ENCODE measurements at places on chromosomes 12 and 14. TPM values are rescaled to one million over a fixed set of nuclear protein-coding genes. Genes with fewer than 3 reads are reported as not detected.

DNA sequence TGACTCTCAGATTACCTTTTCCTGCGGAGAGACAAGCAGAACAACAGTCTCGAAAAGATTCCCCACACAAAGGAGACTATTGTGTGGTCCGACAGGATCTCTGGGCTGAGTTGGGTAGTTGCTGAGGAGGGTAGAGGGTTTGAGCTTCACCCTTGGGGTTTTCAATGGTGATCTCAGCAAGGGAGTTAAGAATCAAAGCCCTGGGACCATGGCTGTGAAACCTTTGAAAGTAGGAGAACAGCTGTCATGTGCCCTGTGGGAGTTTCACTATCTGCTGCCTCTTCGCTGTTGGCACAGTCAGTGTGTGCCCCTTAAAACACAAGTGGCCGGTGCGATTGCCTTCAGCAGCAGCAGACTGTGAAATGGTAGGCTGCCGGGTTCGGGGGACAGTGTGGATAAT is 14.2 kb upstream of the PLEK2 start:
- no peak for DNase-seq

- no peak for DNase-seq
These were observed 1.6 kb downstream of the PYM1 start for GRCh38 chr12:55925870-55926737.

GRCh38 chr12:65925626-65926025 is 101.3 kb downstream of the HMGA2 start:
- DNase-seq, result no peak

- no peak for DNase-seq
These were observed 74.1 kb downstream of the RIN3 start for GRCh38 chr14:92587700-92588085.

DNA sequence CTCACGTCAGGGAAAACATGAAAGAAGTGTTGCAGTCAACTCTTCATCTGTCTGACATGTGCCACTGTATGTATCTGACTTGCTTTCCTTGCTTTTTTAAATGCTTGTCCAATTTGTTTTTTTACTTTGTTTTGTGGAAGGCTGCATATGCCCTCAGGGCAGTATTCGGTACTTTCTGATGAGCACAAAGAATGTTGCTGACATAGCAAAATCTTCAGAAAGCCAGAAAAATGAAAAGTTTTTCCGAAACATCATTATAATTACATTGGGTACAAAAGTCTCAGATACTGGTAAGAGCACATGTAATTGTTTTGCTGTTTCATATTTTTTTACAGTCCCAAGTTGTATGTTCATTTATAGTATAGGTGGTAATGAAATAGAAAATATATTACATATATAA is 144.3 kb downstream of the NTS start:
- no peak for DNase-seq

- DNase-seq, result no peak
These were observed 2.8 kb upstream of the LTBP2 start for GRCh38 chr14:74614508-74615495.

GRCh38 chr14:75229661-75230139 is 48.9 kb upstream of the FOS start:
- no peak for DNase-seq

GRCh38 chr14:101457301-101457935 is 103.9 kb upstream of the DIO3 start:
- no peak for DNase-seq

DNA sequence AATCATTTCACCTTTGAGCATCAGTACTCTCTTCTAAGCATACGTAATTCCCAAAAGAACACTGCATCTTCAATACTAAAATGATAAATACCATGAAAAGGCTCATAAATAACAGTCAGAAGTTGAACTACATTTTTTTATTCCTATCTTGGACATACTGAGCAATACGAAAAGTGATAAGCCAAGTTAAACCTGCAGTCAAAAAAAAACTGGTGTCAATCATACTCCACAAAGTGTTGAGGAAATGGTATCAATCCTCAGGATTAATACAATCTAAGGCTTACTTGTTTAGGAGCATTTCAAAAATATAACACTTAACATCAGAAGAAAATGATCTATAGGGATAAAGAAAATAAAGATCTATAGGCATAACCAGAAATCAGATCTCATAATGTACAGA is 5.5 kb downstream of the BTG1 start:
- no peak for DNase-seq

DNA sequence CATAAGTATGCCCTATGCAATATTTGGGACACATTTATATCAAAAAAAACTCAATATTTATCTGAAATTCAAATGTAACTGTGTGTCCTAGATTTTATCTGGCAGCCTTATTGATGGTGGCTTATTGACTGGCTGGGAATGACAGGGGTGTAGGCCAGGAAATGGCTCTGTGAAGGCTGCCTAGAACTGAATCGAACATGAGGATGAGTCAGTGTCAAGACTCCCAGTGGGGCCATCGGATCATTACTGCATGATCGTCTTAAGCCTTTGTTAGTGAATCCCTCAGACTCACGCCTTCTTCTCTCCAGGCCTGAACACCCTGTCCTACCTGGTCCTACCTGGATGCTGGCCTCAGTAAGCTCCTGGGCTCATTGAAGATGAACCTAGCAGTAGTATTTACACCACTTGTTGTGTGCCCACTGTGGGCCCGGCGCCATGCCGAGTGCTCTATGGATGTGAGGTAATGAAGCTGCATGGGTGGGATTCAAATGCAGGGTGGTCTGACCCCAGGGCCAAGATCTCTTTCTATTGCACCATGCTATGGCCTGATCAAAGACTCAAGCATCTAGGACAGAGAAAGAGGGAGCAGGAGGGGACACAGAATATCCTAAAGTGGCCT is 21.0 kb upstream of the FAIM2 start:
- no peak for DNase-seq

GRCh38 chr12:120710805-120711296 is 593 bp downstream of the UNC119B start:
- no peak for DNase-seq

- DNase-seq, result no peak
These were observed 241.1 kb downstream of the SPTSSA start for GRCh38 chr14:34220921-34221320.

GRCh38 chr12:54795644-54796043 is 58.7 kb upstream of the MUCL1 start:
- no peak for DNase-seq

GRCh38 chr12:57762463-57762862 is 4.4 kb downstream of the CYP27B1 start:
- DNase-seq, result no peak

DNA sequence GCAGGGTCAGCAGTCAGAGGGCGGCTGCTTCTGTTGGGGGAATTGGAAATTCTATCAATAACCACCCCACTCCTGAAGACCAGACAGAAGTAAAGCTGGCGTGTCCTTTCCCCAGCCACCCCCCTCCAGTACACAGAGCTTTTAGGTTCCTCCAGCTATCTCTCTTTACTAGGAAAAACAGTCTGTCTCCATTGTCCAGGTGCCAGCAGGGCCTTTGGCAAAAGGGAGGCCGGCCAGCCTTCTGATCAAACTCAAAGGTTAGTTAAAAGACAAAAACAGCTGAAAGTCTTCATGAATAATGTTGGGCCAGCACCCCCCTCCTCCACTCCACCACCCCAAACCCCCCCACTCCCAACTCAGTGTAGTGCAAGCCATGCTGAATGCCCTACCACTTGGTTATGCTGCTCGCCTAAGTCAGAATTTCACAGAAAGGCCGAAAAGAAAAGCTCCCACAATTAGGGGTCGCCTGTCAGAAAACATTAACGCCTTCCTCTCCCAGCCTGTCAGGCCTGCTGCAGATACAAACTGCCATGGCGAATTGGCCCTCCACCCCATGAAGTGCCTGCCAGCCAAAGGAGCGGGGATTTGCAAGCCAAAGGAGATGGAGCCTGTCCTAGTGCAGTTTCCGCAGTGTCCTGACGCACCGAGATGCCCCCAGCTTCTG is 8.9 kb downstream of the ASCL1 start:
- DNase-seq, result no peak

- DNase-seq, result no peak
These were observed 15.5 kb downstream of the SINHCAF start for GRCh38 chr12:31310488-31310887.

DNA sequence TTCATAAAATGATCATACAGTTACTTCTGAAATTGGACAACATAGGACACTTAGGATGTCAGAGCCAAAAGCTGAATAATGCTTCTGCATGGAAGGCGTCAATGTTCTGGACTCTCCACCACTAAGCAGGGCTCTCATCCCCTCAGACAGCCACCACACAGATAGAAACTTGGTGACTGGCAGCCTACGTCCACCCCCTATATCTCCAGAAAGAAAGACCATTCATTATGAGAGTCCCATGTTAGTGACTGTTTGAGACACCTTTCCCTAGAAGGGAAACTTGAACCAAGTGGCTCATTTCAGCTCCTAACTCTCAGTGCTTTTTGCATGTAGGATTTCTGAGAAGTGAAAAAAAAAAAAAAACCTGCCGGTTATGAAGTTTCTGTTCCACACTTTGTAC is 251.0 kb upstream of the FKBP4 start:
- no peak for DNase-seq

GRCh38 chr14:71539650-71540285 is 392.5 kb upstream of the RGS6 start:
- DNase-seq, result no peak

DNA sequence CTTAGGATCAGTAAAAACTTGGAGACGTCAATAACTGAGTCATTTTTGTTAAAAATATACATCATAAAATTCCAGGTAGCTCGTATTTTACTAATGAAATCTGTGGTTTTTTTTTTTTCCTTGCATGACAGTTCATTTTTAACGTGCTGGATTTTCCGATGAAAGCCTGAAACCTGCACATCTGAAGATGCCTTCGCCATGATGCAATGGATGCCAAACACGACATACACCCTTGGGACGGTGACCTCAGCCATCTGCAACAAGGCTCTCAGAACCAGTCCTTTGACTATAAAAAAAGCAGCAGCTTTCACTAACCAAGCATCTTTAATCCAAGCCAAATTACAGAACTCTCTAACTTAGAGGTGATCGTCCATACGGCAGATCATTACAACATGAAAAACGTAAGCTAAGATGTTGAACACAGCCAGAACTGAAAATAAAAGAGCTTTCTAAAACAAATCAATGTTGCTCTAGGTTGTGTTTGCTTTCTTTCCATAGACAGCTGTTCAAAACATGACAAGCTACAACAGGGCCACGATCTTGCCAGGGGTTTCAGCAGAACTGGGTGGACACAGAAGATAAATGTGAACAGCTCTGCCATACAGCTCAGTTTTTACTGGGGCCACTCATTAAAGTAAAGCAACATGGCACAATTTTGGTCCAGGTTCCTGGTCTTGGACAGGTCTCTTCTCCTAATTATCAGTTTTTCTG is 7.8 kb downstream of the NIN start:
- no peak for DNase-seq

- DNase-seq, result no peak
These were observed 49.3 kb downstream of the EEA1 start for GRCh38 chr12:92879698-92880322.

- no peak for DNase-seq
These were observed 18.3 kb downstream of the TTC7B start for GRCh38 chr14:90797919-90798318.

- no peak for DNase-seq
These were observed 15.2 kb downstream of the GPR84 start for GRCh38 chr12:54349036-54349435.

Gene MOK
- 25.4 TPM for total RNA-seq

Gene PTPRB
- 15.9 TPM for total RNA-seq

Gene CLEC14A
- total RNA-seq, result 8.4 TPM

Gene CLEC4C
- total RNA-seq, result not detected

Gene POLE2
- 4.7 TPM for total RNA-seq

Gene METTL25
- total RNA-seq, result 11.5 TPM

Gene RILPL1
- 31.7 TPM for total RNA-seq

Gene ZNF385A
- 106 TPM for total RNA-seq

Gene ACOT4
- total RNA-seq, result 2.4 TPM

Gene COA8
- 17.4 TPM for total RNA-seq

Gene LRIG3
- 56.5 TPM for total RNA-seq

Gene PZP
- total RNA-seq, result not detected

Gene DDX11
- total RNA-seq, result 51.7 TPM

Gene NXPH4
- 26.0 TPM for total RNA-seq

Gene INSM2
- not detected for total RNA-seq

Gene EID3
- 2.9 TPM for total RNA-seq

Gene NFATC4
- 25.3 TPM for total RNA-seq

Measured in suprapubic skin (tissue), 4 donors.